ENCODE measurements at places on chromosomes 6 and 20.

DNA sequence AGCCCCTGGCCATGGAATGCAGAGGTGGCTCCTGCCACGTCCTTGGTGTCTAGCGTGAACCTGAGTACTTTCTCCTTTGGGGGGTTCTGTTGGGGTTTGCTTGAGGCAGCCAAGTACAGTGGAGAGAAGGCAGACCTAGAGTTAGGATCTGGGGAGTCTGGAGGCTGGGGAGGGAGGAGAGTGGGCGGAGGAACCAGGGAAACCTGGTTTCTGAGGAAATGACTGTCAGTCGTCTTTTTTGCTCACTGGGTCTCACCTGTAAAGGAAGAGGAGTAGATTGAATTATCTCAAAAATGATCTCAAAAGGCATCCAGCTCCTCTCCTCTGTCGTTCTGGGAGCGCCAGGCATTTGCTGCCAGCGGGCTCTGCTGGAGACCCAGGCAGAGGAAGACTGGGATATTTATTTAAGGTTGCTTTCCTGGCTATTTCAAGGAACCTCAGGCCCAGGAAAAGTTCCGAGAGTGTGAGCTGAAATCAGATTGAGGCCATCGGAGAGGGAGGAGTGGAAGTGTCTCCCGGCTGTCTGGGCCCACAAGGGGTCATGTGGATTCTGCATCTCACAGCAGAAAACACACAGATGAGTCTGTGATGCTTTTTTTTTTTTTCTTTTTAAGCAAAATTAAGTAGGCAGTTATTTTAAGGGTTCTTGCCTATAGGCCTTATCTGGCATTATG lies 16.1 kb downstream of the EPB41L1 start:
- DNase-seq = no peak

- DNase-seq = no peak
Measured at GRCh38 chr6:116452531-116452930, 8.6 kb upstream of the CALHM6 start.

DNA sequence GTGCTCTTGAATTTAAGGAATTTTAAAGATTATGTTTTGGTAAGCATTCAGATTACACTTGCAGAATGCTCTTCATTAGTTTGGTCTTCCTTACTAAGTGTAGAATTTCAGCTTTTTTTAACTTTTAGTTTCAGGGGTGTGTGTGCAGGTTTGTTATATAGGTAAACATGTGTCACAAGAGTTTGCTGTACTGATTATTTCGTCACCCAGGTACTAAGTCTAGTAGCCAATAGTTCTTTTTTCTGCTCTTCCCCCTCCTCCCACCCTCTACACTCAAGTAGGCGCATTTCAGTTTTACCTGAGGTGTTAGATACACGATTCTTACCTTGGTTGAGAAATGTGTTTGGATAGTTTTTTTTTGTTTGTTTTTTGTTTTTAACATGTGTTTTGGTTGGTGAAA lies 68.3 kb downstream of the AFG1L start:
- DNase-seq = no peak

- DNase-seq = no peak
Measured at GRCh38 chr6:47391675-47392074, 82.0 kb upstream of the TNFRSF21 start.

Measured in transverse colon (tissue), 4 donors.